Activated CD4-positive, alpha-beta T cell treated with anti-CD3 and anti-CD28 coated beads for 48 hours (primary cell): ENCODE measurements at places on chromosomes 2 and 18.

GRCh38 chr2:229740279-229740678, 25.9 kb upstream of the DNER start:
- no peak for DNase-seq

DNA sequence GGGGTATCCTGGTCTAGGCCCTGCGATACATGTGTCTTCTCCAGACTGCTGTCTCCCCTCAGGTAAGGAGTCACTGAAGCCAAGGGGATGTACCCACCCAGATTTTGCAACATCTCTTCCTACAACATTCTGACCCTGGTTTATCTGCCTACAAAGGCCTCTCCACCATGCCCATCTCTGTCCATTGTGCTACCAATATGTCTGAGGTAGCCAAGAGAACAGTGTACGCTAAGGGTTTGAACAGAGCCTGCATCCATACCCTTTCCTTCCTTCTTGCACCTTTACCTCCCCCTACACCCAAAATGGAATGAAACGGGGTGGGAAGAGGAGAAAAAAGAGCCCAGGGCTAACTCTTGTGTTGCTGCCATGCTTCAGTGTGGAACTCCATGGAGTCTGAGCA, 11.9 kb downstream of the ZC3H15 start:
- no peak for DNase-seq

DNA sequence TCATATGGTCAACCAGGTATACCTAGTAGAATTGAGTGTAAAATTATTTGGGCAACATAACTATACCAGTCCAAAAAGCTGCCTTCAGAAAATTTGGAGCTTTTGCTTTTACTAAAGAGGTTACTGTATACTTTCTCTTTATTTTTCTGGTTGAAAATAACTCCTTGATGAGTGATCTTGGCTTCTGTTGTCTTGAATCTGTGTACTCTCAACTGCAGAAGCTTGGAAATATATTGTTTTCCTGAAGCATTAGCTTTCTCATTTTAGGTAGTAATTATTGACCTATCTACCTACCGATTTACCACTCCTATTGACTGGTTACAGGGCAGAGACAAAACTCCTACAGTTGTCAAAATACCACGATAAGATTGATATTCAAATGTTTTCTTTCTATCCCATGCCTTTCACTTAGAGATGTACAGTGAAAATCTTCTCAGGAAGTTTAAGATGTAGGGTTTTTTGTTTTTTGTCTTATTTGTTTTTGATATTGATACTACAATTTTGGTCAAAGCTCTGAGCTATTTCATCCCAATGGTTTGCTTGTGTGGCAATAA, 35.7 kb upstream of the DLX1 start:
- DNase-seq: no peak

DNA sequence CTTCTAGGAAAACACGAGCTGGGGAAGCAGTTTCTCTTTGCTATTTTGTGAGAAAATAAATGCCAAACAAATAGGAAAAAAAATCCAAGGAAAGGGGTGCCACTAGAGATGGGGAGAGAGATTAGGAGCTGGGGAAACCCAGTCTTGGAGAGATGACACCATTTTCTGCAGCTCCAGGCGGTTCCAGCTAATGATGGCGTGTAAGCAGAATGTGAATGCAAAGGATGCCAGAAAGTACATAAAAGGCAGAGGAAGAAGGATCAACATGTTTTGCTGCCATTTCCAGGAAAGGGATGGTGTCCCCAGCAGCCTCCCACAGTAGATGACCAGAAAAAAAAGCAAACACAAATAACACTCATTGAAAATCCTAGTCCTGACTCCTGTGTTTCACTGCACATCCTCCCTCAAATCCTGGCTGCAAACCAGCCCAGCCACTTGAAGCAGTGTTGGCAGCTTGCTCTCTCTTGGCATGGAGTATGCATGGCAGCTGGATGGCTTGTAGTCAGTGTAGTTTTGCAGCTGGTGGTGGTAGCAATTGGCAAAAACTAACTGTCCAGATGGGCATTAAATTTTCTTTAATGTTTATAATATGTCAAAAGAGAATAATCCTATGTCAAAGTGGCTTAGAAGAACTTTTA, 93.6 kb downstream of the FTCDNL1 start:
- no peak for DNase-seq

DNA sequence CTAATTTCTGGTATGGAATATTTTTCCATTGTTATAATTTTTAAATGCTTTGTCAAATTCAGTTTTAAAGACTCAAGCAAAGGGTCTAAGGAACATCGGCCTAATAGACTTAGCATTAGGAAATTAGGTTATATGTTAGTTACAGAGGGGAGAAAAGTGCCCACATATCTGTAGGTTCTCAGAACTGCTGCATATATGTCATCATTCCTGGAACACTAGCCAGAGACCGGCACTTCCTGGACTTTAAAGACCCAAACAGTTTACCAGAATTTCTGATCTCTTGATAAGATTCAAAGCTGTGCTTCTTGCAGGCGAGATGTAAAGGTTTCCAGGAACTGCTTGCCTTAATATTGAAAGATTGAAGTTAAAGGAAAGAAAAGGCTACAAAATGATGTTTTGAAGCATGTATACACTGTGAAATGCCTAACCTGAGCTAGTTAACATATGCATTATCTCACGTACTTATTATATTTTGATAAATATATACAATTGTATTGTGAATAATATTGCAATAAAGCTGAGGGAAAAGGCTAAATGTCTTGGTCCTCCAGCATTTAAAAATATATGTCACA, 993.6 kb downstream of the LRP1B start:
- no peak for DNase-seq

- no peak for DNase-seq
Observed at GRCh38 chr18:57677262-57678211, 55.9 kb upstream of the NARS1 start.

DNA sequence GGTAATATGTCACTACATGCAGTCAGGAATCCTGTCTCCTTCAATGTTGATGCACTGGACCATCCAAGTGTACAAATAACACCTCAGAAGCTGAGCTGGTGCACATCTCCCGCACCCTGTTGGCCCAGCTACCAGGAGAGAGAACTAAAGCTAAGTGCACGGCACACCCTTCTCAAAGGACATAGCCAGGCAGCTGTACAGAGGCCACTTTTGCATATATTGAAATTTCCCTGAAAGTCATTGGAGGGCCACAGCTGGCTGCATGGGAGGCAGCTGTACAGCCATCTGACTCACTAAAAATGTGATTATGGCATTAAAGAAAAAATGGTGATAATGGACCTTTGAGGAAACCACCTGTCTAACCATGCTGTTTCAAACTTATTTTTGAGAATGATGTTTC, 441.7 kb downstream of the CBLN2 start:
- DNase-seq: no peak

GRCh38 chr2:146212602-146213001, 1632.2 kb upstream of the ACVR2A start:
- no peak for DNase-seq

GRCh38 chr2:46119453-46119852, 177.8 kb upstream of the EPAS1 start:
- DNase-seq: no peak

- DNase-seq: no peak
Observed at GRCh38 chr2:4673025-4673489, 969.7 kb downstream of the DCDC2C start.

DNA sequence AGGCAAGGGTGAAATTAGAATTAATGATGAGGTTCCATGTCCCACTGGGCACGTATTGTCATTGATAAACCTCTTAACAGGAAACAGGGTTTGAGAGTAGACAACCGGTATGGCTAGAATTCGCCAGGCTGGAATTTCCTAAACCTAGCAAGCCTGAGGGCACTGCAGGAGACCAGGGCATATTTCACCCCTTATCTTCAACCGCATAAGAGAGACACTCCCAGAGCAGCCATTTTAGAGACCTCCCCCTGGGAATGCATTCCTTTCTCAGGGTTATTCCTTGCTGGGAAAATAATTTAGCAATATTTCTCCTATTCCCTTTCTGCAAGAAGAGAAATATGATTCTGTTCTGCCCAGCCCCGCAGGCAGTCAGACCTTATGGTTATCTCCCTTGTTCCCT, 334.6 kb upstream of the LYPD1 start:
- DNase-seq: no peak

GRCh38 chr2:16643099-16643498, 22.5 kb downstream of the CYRIA start:
- no peak for DNase-seq

- no peak for DNase-seq
Observed at GRCh38 chr2:104876606-104877570, 23.0 kb downstream of the POU3F3 start.

GRCh38 chr2:191467113-191467512, 210.8 kb upstream of the NABP1 start:
- DNase-seq: no peak

GRCh38 chr18:6598657-6599056, 130.9 kb upstream of the ARHGAP28 start:
- DNase-seq: no peak

DNA sequence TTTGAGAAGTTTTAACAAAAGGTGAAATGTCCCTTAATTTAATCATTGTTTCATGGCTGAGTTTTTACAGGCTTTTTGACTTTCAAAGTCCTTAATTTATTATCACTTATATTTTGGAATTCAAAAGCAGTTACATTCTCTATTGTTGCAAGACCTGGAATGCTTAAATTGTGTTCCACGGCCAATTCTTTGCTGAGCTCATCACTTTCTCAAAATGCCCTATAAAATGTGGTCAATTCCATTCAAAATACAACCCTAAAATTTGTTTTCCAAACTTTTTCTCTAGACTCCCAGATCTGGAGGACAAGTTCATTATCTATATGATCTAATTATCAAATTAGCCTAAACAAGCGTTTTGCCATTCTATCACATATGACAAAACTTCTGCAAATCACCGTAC, 1051.2 kb downstream of the TDRD15 start:
- DNase-seq: no peak

DNA sequence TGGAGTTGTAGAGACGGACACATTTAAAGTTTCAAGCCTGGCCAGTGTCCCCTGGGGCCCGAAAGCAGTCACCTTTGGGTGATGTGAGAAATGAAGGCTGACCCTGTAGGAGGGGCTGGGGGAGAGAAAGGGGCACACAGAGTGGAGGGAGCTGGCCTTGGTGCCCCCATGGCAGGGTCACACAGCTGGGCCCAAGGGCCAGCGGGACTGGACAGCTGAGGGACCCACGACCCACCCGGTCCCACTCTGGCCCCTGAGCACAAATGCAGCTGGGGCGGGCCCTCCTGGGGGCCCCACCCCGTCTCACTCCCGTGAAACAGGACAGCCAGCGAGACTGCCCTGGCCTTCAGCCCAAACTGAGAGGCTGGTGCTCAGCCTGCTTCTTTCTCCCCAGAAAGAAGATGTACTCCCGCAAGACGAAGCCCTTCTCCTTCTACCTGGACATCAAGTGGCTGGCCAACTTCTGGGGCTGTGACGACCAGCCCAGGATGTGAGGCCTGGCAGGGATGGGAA, 6.1 kb downstream of the AGXT start:
- DNase-seq: no peak
